Glomerular endothelial cell (primary cell): ENCODE measurements at places on chromosomes 4 and X. TPM values are rescaled to one million over a fixed set of nuclear protein-coding genes. Genes with fewer than 3 reads are reported as not detected.

MAGEB1 gene
- total RNA-seq = not detected in 2 replicates

KIAA1210 gene
- total RNA-seq = not detected in 2 replicates

SPARCL1 gene
- total RNA-seq = 0.41 TPM in 1 of 2 replicates, not detected in the other

RBM41 gene
- 5.4 and 10.4 TPM in 2 replicates for total RNA-seq

GAGE13 gene
- total RNA-seq = not detected in 2 replicates

CCNA2 gene
- total RNA-seq = 13.8 and 24.0 TPM in 2 replicates

CHRDL1 gene
- total RNA-seq = 0.58 and 4.0 TPM in 2 replicates

TMPRSS11B gene
- total RNA-seq = not detected in 2 replicates

SMIM10 gene
- 0.29 and 0.76 TPM in 2 replicates for total RNA-seq

ESX1 gene
- not detected in 2 replicates for total RNA-seq

PLS3 gene
- 268 and 293 TPM in 2 replicates for total RNA-seq

CT83 gene
- total RNA-seq = not detected in 2 replicates

NPY1R gene
- 0.23 and 0.58 TPM in 2 replicates for total RNA-seq

TGIF2LX gene
- not detected in 2 replicates for total RNA-seq

PNMA3 gene
- total RNA-seq = 0.58 TPM in 1 of 2 replicates, not detected in the other

PAGE1 gene
- total RNA-seq = not detected in 2 replicates

KLF8 gene
- total RNA-seq = 0.34 and 0.99 TPM in 2 replicates

ITIH6 gene
- total RNA-seq = under 0.01 TPM in 1 of 2 replicates, not detected in the other

SPON2 gene
- total RNA-seq = 4.6 and 5.1 TPM in 2 replicates

TEX13B gene
- total RNA-seq = 0.47 TPM in 1 of 2 replicates, not detected in the other

TRPC5OS gene
- total RNA-seq = not detected in 2 replicates

HTN1 gene
- total RNA-seq = not detected in 2 replicates

USP51 gene
- 0.92 and 0.93 TPM in 2 replicates for total RNA-seq

SAGE1 gene
- total RNA-seq = not detected in 2 replicates

CACNA1F gene
- total RNA-seq = under 0.01 TPM in 1 of 2 replicates, not detected in the other

MAGEA2B gene
- not detected in 2 replicates for total RNA-seq

OR13H1 gene
- total RNA-seq = not detected in 2 replicates

C4orf51 gene
- total RNA-seq = not detected in 2 replicates

PNMA6E gene
- not detected in 2 replicates for total RNA-seq

EREG gene
- total RNA-seq = 3.9 and 4.0 TPM in 2 replicates

SMARCA5 gene
- 33.4 and 53.6 TPM in 2 replicates for total RNA-seq

MAGEA8 gene
- total RNA-seq = not detected in 2 replicates

PAGE5 gene
- not detected in 2 replicates for total RNA-seq

ZNF711 gene
- total RNA-seq = 1.4 and 3.3 TPM in 2 replicates

RNF175 gene
- not detected in 2 replicates for total RNA-seq

TIGD4 gene
- 0.19 TPM in 1 of 2 replicates, not detected in the other for total RNA-seq

MTM1 gene
- 8.6 and 12.6 TPM in 2 replicates for total RNA-seq

MEPE gene
- total RNA-seq = not detected in 2 replicates

FAM13A gene
- total RNA-seq = 4.0 and 7.5 TPM in 2 replicates

GABRE gene
- total RNA-seq = 3.0 and 20.7 TPM in 2 replicates

MTMR8 gene
- 0.10 and 0.82 TPM in 2 replicates for total RNA-seq

SLC6A8 gene
- total RNA-seq = 17.3 and 18.7 TPM in 2 replicates

SEPTIN6 gene
- total RNA-seq = 23.6 and 24.4 TPM in 2 replicates
